ENCODE measurements at places on chromosomes 2 and 18.

- no peak for DNase-seq
These were observed 1089.4 kb upstream of the SLC39A10 start for GRCh38 chr2:194567661-194568017.

GRCh38 chr2:113357071-113357470 is 78.3 kb upstream of the PAX8 start:
- no peak for DNase-seq

GRCh38 chr2:58875436-58875835 is 634.3 kb upstream of the FANCL start:
- no peak for DNase-seq

GRCh38 chr2:46230677-46231425 is 66.4 kb upstream of the EPAS1 start:
- no peak for DNase-seq

GRCh38 chr2:155424518-155424917 is 726.0 kb downstream of the KCNJ3 start:
- no peak for DNase-seq

DNA sequence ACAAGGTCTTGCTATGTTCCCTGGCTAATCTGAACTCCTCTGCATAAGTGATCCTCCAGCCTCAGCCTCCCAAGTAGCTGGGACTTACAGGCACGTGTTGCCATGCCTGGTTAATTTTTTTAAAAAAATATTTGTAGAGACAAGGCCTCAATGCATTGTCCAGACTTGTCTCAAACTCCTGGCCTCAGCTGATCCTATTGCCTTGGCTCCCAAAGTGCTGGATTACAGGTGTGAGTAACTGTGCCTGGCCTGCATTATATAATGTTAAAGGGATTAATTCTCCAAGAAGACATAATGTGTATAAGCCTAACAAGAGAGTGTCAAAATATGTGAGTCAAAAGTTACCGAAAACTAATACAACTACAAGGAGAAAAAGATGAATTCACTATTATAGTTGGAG is 32.2 kb downstream of the BUB1 start:
- DNase-seq, result no peak

DNA sequence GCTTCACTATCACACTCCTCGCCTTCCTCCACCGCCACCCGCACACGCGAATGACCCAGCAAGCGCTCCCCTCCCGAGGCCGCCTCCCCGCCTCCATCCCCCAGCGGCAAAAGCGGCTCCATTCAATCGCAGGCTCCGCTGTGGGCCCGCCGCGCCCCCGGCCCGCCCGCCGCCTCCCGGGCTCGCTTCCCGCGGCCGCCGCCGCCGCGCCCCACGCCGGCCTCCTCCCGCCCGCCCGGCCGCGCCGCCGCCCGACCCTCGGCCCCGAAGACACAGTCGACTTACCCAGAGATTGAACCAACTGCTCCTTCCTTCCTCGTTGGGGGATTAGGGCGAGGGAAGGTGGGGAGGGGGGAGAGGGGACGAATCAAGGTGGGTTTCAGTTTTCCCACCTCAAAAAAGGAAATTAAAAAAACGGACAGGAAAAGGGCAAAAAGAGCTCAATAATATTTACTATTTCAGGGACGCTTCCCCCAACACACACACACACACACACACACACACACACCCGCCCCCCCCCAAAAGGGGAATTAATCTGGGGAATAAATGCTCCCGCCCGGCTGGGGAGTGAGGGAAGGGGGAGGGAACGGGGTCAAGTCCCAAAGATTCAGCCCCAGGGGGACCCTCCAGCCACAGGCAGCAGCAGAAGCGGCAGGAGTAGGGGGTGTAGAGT is 743 bp downstream of the XPO1 start:
- DNase-seq, result peak; percentile 11

DNA sequence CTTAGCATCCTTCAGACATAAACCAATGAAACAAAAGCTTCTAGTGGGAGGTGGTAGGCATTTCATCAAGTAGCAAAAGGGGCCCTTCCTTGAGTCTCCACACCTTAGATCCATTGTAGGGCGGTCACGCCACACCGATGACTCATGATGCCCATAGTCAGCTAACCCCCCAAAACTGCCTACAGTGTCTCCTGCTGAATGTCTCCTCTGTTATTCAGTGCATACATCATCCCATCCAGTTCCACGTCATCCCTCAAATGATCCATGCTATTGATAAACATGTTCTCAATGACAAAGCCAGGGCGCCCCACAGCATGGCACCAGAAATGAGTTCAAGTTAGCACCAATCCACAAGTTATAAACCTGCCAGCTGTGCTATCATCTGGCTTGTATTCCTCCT is 57.4 kb upstream of the ACKR3 start:
- no peak for DNase-seq

DNA sequence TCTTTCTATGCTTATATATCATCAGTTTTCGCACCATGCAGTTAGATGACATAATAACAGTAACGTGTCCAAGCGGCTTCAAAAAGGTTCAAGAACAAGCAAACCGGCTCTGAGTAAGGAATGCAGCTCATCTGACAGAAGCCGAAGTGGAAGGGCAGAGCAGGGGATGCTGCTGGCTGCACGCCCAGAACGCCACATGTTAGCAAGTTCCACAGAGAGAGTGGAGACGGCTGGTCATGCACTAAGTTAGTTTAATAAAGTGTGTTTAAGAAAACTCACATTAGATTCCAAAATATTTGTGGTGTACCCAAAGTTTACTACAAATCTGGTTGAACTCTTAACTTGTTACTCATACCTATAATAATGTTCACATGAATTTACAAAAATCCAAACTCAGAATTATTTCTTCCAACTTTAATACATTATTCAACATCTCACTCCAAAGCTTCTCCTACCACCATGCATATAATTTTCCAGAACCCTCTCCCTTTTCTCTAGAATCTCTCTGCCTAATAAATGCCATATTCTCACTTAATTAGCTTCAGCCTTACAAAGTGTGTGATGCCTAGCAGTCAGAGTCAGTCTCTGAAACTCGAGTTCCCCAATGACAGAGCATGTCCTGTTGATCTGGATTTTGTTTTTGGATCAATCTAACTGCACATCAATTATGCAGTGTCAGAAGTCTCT is 170.0 kb downstream of the DNAH7 start:
- DNase-seq, result no peak

DNA sequence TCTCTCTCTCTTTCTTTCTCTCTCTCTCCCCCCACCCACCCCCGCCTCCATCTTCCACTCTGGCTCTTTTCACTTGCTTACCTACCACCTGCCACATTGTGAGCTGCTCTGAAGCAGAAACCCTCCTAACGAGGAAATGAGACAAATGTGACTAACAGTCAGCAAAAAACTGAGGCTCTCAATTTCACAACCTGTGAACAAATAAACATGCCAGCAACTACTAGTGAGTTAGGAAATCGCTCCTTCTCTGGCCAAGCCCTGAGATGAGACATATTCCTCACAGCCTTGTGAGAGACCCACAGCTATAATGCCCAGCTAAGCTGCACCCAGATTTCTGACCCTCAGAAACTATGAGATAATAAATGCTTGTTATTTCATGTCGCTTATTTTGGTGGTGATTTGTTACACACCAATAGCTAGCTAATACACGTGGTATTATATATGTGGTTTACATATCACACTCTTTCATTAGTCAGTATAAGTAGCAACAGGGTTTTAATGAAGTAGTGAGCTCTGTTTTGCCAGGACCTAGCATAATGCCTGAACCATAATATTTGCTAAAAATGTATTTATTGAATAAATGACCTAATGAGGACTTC is 8.4 kb upstream of the ZNF521 start:
- no peak for DNase-seq

- DNase-seq, result no peak
These were observed 287.7 kb upstream of the CNTNAP5 start for GRCh38 chr2:123737371-123737770.

GRCh38 chr2:230208576-230208975 is 11.2 kb downstream of the SP110 start:
- no peak for DNase-seq

DNA sequence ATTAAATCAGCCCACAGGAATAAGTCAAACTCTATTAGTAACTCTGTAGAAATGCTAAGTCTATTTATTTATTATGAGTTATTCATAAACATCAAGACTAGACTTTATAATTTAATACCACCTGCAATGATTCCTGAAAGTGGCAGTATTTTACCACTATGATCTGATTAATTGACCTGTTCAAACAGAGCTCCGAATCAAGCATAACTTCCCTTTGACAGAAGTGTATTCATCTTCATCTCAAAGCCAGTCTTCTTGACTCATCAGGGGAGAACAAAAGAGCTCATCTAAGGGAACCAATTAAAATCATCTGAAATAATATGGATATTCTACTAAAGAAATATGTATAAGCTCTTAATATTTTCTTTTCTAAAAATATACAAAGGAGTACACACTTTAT is 122.3 kb downstream of the MBD2 start:
- DNase-seq, result no peak

DNA sequence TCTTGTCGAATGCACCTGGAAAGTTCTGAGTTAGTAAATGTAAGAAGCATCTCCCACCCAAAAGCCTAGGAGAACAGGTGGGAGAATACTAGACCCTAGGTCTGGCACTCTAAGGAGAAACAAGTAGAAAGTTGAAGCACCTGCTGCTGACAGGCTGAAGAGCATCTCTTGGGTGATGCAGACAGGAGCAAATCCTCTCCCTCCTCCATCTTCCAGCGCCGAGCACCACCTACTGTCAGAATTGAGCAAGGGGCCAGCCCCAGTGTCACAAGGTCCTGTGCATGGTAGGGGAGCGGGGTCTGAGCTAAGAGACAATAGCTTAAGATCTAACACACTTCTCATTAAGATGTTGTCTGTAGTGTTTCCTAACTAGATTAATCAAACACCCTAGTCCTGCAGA is 52.9 kb downstream of the HK2 start:
- no peak for DNase-seq

DNA sequence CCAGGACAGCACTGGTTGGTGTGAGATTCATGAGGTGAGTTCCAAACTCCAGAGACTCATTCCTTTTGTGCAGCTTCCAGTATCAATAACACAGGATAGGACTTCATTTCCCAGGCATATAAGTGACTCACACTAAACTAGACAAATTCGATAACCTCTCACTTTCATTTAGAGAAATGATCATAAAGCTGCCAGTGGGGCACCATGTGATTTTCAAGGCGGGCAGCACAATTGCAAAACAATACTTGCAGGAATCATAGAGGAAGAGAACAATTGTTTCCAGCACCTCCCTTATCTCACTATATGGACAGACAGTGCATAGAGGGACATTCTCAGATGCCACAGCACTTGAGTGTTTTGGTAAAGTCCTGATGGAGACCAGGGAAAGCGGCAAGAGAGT is 31.3 kb upstream of the DNAH7 start:
- no peak for DNase-seq

DNA sequence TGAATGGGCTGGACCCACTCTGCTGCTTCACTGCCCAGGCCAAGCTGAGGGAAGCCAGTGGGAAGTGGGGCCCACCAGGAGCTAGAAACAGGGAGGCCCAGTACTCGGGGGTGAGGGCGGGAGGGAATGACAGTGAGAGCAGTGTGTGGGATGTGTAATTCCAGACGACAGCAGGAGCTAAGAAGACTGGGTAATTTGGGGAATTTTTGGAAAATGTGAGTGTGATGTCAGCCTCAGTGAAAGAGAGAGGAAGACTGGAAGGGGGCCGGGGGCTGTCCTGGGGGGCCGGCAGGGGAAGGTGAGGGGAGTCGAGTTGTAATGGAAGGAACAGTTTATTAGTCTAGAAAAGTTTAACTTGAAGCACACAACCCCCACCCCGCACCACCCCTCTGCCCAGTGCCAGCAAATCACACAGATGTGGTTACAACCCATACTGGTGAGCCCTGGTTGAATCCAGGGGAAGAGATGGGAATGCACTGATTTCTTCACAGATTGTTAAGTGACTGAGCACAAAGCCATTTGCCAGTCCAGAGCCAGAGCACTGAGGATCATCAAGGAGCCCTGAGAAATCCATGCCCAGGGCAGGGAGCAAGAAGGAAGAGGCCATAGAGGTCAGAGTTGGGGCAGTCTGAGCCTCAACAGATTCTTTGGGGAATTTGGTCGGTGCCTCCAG is 76.7 kb upstream of the PKDCC start:
- DNase-seq, result no peak

GRCh38 chr2:141063406-141063805 is 1067.4 kb downstream of the LRP1B start:
- no peak for DNase-seq

DNA sequence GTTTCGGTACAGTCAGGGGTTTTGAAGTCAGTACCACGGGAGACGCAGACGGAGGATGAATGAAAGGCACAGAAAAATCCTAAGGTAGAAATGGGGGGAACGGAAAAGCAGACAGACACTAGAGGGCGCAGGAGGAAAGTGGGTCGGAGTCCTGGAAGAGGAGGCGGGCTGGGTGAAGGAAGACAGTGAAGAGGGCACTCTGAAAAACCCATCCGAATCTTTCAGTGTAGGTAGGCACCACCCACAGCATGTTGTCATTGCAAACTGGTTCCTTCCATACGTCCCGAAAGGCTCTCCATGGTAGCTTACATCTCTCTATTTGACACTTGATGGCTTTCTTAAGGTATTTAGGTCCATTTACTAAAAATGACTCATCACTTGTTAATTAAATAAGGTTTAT is 18.5 kb upstream of the ZNF236 start:
- peak; percentile 44 for DNase-seq
